ENCODE measurements at places on chromosomes 2 and 18. TPM values are rescaled to one million over a fixed set of nuclear protein-coding genes. Genes with fewer than 3 reads are reported as not detected.

UGT1A4 gene
- not detected for total RNA-seq

IL1A gene
- not detected for total RNA-seq

NDC80 gene
- total RNA-seq = 3.8 TPM

PIGN gene
- 43.7 TPM for total RNA-seq

RAB6C gene
- total RNA-seq = not detected

CTNNA2 gene
- total RNA-seq = not detected

CD8B2 gene
- total RNA-seq = not detected

POTEC gene
- total RNA-seq = not detected

IL1RN gene
- not detected for total RNA-seq

MSTN gene
- total RNA-seq = 0.11 TPM

TFPI gene
- 2,580 TPM for total RNA-seq

SCTR gene
- not detected for total RNA-seq

CYRIA gene
- 33.6 TPM for total RNA-seq

FAM237A gene
- total RNA-seq = not detected

ATG4B gene
- total RNA-seq = 68.6 TPM

CCDC68 gene
- 0.34 TPM for total RNA-seq

TMEFF2 gene
- not detected for total RNA-seq

LAMA1 gene
- total RNA-seq = 0.22 TPM

BOLL gene
- total RNA-seq = not detected

TRIP12 gene
- total RNA-seq = 262 TPM

CHRNG gene
- total RNA-seq = not detected

Measured in dermis lymphatic vessel endothelial cell (primary cell).